ENCODE measurements at places on chromosomes 11 and 22. TPM values are rescaled to one million over a fixed set of nuclear protein-coding genes. Genes with fewer than 3 reads are reported as not detected.

DDX25 gene
- not detected for total RNA-seq

- H3K4me3 ChIP-seq: no peak overlapping the region
- peaks cover 34% of the 10 kb centered on the region for H3K4me1 ChIP-seq
- no peak overlapping the region for H3K27ac ChIP-seq
- no peaks in the 10 kb centered on the region for H3K36me3 ChIP-seq
- H3K27me3 ChIP-seq: peaks cover 6% of the 10 kb centered on the region
These were observed 22.5 kb upstream of the WNT11 start for GRCh38 chr11:76228875-76229149.

NEFH gene
- total RNA-seq: 6.0 TPM

- H3K36me3 ChIP-seq: no peaks in the 10 kb centered on the region
- H3K4me3 ChIP-seq: no peak overlapping the region
- no peaks in the 10 kb centered on the region for H3K4me1 ChIP-seq
These were observed 52.1 kb upstream of the TBCEL start for GRCh38 chr11:120971825-120972224.

DNA sequence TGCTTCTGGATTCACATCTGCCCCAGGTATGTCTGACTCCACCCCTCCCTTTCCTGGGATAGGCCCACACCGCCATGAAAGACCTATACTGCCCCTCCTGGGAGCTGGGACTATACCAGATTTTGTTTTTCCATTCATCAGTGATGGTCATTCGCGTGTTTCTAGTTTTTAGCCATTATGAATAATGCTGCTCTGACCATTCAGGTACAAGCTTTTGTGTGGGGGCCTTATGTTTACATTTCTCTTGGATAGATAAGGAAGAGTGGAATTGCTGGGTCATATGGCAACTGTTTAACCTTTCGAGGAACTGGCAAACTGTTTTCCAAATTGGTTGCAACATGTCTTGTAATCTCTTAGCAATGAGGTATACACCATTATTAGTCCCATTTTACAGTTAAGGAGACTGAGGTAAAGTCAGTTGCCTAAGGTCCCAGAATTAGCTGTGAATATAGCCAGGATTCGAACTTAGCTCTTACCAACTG lies 1.2 kb upstream of the TBC1D10A start:
- peak overlapping the region; percentile 88 for H3K4me3 ChIP-seq
- H3K27ac ChIP-seq: peak overlapping the region; percentile 76
- peaks cover 45% of the 10 kb centered on the region for H3K4me1 ChIP-seq
- no peaks in the 10 kb centered on the region for H3K27me3 ChIP-seq

DNA sequence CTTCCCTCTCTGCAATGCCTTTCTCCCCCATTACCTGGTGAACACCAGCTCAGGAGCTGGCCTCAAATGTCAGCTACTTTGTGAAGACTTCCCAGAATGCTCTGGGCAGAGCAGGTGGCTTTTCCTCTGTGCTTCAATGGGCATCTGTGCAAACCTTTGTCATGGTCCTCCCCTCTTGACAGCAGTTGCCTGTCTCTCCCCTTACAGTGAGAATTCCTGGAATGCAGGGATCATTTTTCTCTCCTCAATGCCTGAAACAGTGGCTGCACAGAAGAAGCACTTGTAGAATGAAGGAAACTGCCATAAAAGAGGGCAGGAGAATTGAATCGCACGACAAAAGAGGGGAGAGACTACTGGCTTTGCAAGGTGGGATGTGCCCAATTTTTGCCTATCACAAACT lies 92.8 kb upstream of the NARS2 start:
- no peak for DNase-seq
- no peak overlapping the region for H3K27ac ChIP-seq
- no peak overlapping the region for H3K4me3 ChIP-seq
- peaks cover 5% of the 10 kb centered on the region for H3K27me3 ChIP-seq
- H3K4me1 ChIP-seq: no peaks in the 10 kb centered on the region

- no peak overlapping the region for H3K27ac ChIP-seq
- H3K4me1 ChIP-seq: no peaks in the 10 kb centered on the region
- H3K36me3 ChIP-seq: no peaks in the 10 kb centered on the region
- no peaks in the 10 kb centered on the region for H3K27me3 ChIP-seq
These were observed 36.5 kb downstream of the OSBPL5 start for GRCh38 chr11:3128356-3129180.

DNA sequence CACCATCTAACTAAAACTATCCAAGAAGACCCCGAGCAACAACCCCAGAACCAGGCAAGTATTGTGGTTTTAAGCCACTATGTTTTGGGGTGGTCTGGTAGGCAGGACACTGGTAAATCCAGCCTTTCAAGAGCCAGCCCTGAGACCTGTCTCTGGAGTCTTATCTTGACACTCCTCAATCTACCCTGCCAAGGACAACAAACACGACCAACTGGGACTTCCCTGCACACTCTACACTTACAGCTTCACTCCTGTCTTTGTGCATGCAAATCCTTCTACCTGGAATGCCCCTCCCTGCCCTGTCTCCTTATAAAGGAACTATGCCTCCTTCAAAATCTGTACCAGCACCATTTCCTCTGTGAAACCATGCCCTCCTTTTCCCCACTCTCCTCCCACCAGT lies 107.3 kb downstream of the RPL27A start:
- H3K27me3 ChIP-seq: peaks cover 10% of the 10 kb centered on the region
- no peak overlapping the region for H3K27ac ChIP-seq
- peaks cover 7% of the 10 kb centered on the region for H3K4me1 ChIP-seq
- H3K4me3 ChIP-seq: no peak overlapping the region

- H3K4me3 ChIP-seq: no peak overlapping the region
- H3K27ac ChIP-seq: no peak overlapping the region
- peaks cover 16% of the 10 kb centered on the region for H3K36me3 ChIP-seq
- peaks cover 32% of the 10 kb centered on the region for H3K4me1 ChIP-seq
- no peaks in the 10 kb centered on the region for H3K27me3 ChIP-seq
These were observed 175.7 kb downstream of the MAML2 start for GRCh38 chr11:96167203-96167758.

- no peak overlapping the region for H3K4me3 ChIP-seq
- H3K4me1 ChIP-seq: no peaks in the 10 kb centered on the region
- H3K27me3 ChIP-seq: no peaks in the 10 kb centered on the region
- DNase-seq: no peak
- no peaks in the 10 kb centered on the region for H3K36me3 ChIP-seq
These were observed 119.9 kb upstream of the MPPED2 start for GRCh38 chr11:30705913-30706675.

- H3K36me3 ChIP-seq: no peaks in the 10 kb centered on the region
- H3K27me3 ChIP-seq: peaks cover 6% of the 10 kb centered on the region
- H3K27ac ChIP-seq: no peak overlapping the region
- no peak overlapping the region for H3K4me3 ChIP-seq
These were observed 25.4 kb downstream of the CREB3L1 start for GRCh38 chr11:46302866-46303265.

DNA sequence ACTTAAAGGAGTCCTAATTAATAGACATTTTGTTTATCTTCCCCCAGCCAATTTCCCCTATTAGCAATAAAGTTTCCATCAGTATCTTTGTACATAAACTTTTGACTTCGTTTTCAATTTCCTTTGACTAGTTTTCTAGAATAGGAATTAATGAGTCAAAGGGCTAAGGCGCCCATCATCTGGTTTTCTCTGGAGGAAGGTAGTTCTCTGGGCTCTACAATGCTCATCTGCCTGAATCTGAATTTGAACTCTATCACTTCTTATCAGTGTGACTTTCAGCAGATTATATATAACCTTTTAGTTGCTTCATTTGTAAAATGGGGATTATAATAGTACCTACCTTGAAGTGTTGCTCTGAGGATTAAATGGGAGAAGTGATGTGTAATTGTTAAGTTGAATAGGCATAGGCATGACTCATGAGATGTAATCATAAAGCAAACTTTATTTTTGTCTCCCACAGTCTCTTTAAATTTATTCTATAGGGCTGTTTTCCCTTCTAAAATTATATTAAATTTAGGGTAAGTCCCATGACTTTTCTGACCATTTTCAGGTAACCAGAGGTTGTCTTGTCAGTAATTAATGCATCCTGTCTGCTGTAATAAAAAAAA lies 5.8 kb upstream of the TUB start:
- no peak overlapping the region for H3K4me3 ChIP-seq
- H3K27me3 ChIP-seq: peaks cover 45% of the 10 kb centered on the region
- no peaks in the 10 kb centered on the region for H3K36me3 ChIP-seq
- DNase-seq: no peak
- H3K4me1 ChIP-seq: no peaks in the 10 kb centered on the region

GRCh38 chr11:78217650-78218541 lies 29.2 kb downstream of the USP35 start:
- peak; percentile 31 for DNase-seq
- H3K27me3 ChIP-seq: no peaks in the 10 kb centered on the region
- H3K27ac ChIP-seq: no peak overlapping the region
- H3K36me3 ChIP-seq: peaks cover 22% of the 10 kb centered on the region
- no peak overlapping the region for H3K4me3 ChIP-seq

BLID gene
- not detected for total RNA-seq

- peaks cover 25% of the 10 kb centered on the region for H3K36me3 ChIP-seq
- peak; percentile 55 for DNase-seq
- H3K27me3 ChIP-seq: no peaks in the 10 kb centered on the region
- H3K4me1 ChIP-seq: peaks cover 4% of the 10 kb centered on the region
- no peak overlapping the region for H3K27ac ChIP-seq
These were observed 32.8 kb downstream of the PITPNB start for GRCh38 chr22:27885977-27886842.

DNA sequence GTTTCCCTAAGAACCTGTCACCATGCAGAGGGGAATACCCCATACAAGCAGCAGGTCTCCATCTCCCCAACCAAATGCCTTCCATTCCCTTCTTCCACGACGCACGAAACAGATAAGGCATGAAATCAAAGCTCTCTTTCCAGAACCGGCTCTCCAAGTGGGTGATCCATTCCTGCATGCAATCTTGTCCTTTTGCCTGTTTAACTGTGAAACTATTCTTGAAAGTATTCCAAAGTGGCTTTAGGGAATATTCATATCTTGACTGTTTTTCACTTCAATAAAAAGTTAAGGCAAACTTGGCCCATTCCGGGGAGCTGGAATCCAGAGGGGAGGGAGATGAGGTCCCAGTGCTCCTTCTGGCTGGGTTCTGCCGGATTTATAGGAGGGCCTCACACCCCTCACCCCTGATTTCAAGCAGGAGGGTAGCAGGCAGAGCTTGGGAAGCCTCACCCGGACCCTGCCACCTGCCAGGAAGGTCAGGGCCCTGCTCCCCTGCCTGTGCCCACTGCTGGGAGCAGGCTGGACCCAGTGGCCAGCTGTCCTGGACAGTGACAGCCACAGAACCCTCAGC lies 60.9 kb downstream of the SCGB1A1 start:
- H3K36me3 ChIP-seq: no peaks in the 10 kb centered on the region
- no peaks in the 10 kb centered on the region for H3K27me3 ChIP-seq
- no peak overlapping the region for H3K27ac ChIP-seq

- peaks cover 8% of the 10 kb centered on the region for H3K36me3 ChIP-seq
- DNase-seq: no peak
- H3K27me3 ChIP-seq: no peaks in the 10 kb centered on the region
- H3K4me1 ChIP-seq: peaks cover 51% of the 10 kb centered on the region
These were observed 10.3 kb downstream of the PLAAT2 start for GRCh38 chr11:63552921-63553320.

SPECC1L gene
- total RNA-seq: 57.4 TPM

- H3K4me1 ChIP-seq: peaks cover 16% of the 10 kb centered on the region
- H3K27me3 ChIP-seq: no peaks in the 10 kb centered on the region
- H3K4me3 ChIP-seq: no peak overlapping the region
- peak overlapping the region; percentile 59 for H3K27ac ChIP-seq
- DNase-seq: no peak
These were observed 7.6 kb downstream of the YDJC start for GRCh38 chr22:21622011-21622918.

GRCh38 chr22:48299801-48300200 lies 1527.9 kb downstream of the BRD1 start:
- H3K36me3 ChIP-seq: no peaks in the 10 kb centered on the region
- DNase-seq: no peak
- H3K27me3 ChIP-seq: no peaks in the 10 kb centered on the region
- H3K4me3 ChIP-seq: no peak overlapping the region

- peak overlapping the region; percentile 89 for H3K4me3 ChIP-seq
- H3K4me1 ChIP-seq: peaks cover 26% of the 10 kb centered on the region
- H3K36me3 ChIP-seq: peaks cover 2% of the 10 kb centered on the region
These were observed 908 bp downstream of the PLCB3 start for GRCh38 chr11:64252003-64252872.

GRCh38 chr11:86034710-86035109 lies 34.2 kb downstream of the PICALM start:
- peaks cover 32% of the 10 kb centered on the region for H3K36me3 ChIP-seq
- peaks cover 35% of the 10 kb centered on the region for H3K4me1 ChIP-seq

GRCh38 chr11:30992513-30992849 lies 377.1 kb downstream of the DCDC1 start:
- H3K27me3 ChIP-seq: no peaks in the 10 kb centered on the region
- DNase-seq: peak; percentile 48
- H3K4me3 ChIP-seq: no peak overlapping the region
- H3K4me1 ChIP-seq: peaks cover 12% of the 10 kb centered on the region
- H3K27ac ChIP-seq: no peak overlapping the region

SLC5A12 gene
- total RNA-seq: not detected

DNA sequence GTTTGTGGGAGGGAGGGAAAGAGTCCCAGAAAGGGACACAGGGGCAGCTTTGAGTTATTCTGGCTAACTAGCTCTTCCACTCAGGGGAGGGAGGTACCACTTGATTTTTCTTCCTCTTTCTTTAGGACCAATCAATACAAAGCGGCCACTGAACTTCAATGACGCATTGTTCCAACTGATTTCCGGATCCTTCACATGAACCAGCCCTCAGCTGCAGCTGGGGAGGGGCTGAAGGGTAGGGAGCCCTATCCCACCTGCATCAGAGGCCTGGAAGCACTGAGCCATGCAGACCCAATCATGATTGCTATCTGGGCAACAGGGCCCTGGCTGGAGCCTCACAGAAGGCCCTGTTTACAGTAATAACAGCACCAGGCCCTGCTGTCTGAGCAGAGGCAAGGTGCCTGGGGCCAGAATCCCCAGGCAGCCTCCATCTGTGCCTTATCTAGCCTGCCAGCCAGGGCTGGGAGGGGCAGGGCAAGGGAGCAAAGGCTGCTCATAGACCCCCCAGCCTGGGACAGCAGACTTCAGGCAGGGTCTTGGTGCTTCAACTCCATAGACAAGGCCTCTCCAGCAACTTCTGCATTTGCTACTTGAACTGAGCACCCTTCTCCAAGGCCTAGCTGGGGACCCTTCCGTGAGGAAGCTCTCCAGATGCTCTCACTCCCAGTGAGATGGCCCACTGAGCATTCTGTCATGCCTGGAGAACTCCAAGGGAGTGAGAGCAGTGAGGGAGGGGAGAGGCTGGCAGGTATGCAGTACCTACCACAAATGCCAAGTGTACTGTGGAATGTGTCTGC lies 22.5 kb downstream of the CLPB start:
- no peak overlapping the region for H3K27ac ChIP-seq
- H3K4me1 ChIP-seq: peaks cover 10% of the 10 kb centered on the region
- H3K36me3 ChIP-seq: no peaks in the 10 kb centered on the region
- DNase-seq: no peak

ENTHD1 gene
- 0.21 TPM for total RNA-seq

RAB38 gene
- total RNA-seq: 2.2 TPM

ALG8 gene
- 51.6 TPM for total RNA-seq

SCGB1D2 gene
- total RNA-seq: not detected

- H3K36me3 ChIP-seq: peaks cover 10% of the 10 kb centered on the region
- no peak overlapping the region for H3K4me3 ChIP-seq
- H3K27ac ChIP-seq: no peak overlapping the region
- no peaks in the 10 kb centered on the region for H3K27me3 ChIP-seq
These were observed 54.5 kb downstream of the TRIM44 start for GRCh38 chr11:35717043-35717442.

GRCh38 chr11:132278801-132279574 lies 908.6 kb downstream of the NTM start:
- H3K36me3 ChIP-seq: no peaks in the 10 kb centered on the region
- H3K27ac ChIP-seq: no peak overlapping the region
- H3K27me3 ChIP-seq: peaks cover 7% of the 10 kb centered on the region
- H3K4me3 ChIP-seq: no peak overlapping the region

FIBIN gene
- total RNA-seq: not detected

OR2D3 gene
- not detected for total RNA-seq

DCHS1 gene
- total RNA-seq: 0.14 TPM

- H3K27me3 ChIP-seq: peaks cover 6% of the 10 kb centered on the region
- H3K36me3 ChIP-seq: no peaks in the 10 kb centered on the region
- DNase-seq: no peak
- H3K4me1 ChIP-seq: no peaks in the 10 kb centered on the region
- H3K4me3 ChIP-seq: no peak overlapping the region
These were observed 18.9 kb upstream of the EFCAB6 start for GRCh38 chr22:43830931-43831560.

Measured in activated CD8-positive, alpha-beta memory T cell treated with anti-CD3 and anti-CD28 coated beads, Interleukin-2, amount 10 ng/mL, durations not matched to agents 7 days and 5 days (primary cell).